ENCODE measurements at places on chromosomes 11 and 22. TPM values are rescaled to one million over a fixed set of nuclear protein-coding genes. Genes with fewer than 3 reads are reported as not detected.

DNA sequence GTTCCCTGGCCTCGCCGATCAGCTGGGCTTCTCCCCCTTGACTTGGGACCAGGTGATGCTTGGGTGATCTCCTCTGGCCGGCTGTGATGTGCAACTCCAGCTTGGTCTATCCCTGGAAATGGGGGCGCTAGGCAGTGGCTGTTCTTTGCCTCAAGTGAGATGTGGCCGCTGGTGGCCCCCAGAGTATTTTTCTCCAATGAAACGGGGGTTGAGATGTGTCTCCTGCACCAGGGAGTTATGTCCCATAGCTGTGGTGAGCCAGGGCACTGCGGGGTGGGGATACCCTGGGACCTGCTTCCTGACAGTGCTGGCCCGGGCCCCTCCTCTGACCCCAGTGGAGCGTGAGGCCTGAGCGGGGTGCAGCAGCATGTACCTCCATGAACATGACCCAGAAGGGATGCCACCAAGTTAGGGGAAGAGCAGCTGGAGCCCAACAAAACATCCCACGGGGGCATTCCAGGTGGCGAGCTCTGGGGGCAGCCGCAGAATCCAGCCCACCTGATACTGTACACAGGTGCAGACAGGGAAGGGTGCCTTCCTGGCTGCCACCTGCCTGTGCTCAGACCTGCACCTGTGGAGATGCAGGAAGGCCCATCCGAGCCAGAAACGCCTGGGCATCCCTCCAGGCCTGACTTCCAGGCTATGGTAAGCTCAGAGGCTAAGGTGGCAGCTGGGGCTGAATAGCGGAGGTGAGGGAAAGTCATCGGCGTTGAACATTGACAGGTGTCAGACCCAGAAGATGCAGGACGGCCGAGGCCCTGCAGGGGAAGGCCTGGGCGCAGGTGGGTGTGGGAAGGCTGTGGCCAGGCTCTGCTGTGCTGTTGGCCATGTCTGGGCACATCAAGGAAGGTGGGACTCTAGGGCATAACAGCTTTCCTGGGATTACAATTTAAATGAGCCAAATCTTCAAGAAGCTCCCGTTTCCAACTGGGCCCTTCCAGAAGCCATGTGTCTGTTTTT is 97.3 kb downstream of the CTTN start:
- no peak for DNase-seq

Gene TRIM48
- total RNA-seq: not detected

DNA sequence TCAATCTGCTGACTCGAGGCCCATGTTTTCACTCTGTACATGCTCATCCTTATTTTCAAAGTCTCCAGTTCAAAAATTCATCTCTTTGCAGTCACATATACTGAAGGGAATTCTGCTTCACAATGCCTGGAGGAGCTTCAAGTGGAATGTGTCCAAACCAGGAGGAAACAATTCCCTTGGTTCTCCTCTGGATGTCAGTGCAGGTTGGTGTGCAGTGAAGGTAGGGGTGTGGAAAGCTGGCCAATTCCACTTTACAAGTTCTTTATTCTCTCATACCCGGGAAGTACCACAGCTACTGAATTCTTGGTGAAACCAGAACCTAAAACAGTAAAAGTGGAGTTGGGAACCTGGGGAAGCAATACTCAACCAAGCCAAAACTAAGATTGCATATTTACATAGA is 57.3 kb downstream of the BDNF start:
- no peak for DNase-seq

DNA sequence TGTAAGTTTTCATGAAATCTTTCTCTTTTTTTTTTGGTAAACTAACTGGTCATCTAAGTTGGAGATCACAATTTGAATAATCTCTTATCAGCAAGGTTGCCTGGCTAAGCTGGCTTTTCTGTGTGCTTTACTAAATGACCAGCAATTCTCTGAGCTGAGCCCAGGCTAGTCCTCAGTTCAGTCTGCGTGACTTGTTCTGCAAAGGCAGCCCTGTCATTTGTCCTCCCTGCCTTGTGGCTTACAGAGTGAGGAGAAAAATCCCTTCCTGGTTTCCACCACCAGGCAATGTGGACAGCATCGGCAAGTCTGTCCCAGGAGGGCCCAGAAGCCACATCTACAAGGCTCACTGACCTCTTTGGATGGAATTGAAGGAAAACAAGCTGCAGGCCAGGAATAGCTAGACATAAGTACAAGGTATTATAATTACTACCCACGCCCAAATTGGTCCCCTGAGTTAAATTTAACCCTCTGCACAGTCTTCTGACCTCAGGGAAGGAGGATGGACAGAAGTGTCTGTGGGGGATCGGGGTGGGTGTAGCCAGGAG is 108.6 kb downstream of the SCN3B start:
- DNase-seq: peak; percentile 10

DNA sequence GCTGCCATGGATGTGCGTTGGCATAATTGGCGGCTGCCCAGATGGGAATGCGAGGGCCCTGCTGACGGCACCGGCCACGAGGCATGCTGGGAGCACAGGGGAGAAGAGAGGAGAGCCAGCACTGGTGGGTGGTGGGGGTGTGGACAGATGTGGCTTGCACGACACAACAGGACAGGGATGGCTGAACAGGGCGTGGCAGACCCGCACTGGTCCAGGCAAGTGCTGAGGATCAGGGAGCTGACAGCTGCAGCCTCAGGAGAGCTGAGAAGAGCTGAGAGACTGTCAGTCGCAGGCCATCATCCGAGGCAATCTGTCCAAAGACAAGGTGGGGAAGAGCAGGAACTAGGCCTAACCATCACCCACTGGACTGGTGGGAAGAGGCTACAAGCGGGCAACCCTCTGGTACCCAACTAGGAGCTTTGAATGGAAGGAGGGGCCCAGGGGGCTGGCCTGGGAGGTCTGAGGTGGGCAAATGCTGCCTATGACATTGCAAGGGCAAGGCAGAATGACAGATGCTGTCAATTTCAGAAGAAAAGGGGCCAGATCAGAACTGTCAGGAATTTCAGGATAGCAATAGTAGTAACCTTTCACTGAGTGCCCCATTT is 2.4 kb downstream of the GNB1L start:
- no peak for DNase-seq

Gene OR52K1
- 0.14 TPM for total RNA-seq

GRCh38 chr11:68686486-68686885 is 2.1 kb downstream of the GAL start:
- DNase-seq: no peak

DNA sequence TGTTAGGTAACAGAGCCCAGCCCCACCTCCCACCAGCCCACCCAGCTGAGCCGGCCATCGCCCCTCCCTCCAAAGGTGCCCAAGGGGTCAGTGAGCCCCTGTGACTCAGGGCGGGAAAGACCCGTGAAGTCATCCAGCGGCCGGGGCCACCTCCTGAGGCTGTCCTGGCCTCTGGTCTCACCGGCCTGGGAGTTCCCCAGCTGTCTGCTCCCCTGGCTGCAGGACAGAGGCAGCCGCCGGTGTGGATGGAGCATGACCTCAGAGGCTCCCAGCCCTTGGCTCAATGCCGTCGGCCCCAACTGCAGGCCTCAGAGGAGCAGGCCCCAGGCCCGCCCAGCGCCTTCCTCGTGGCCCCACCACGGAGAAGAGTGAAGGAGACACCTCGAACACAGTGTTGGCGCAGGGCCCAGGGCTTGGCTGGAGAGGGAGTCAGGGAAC is 28.7 kb downstream of the RPL3 start:
- peak; percentile 50 for DNase-seq

DNA sequence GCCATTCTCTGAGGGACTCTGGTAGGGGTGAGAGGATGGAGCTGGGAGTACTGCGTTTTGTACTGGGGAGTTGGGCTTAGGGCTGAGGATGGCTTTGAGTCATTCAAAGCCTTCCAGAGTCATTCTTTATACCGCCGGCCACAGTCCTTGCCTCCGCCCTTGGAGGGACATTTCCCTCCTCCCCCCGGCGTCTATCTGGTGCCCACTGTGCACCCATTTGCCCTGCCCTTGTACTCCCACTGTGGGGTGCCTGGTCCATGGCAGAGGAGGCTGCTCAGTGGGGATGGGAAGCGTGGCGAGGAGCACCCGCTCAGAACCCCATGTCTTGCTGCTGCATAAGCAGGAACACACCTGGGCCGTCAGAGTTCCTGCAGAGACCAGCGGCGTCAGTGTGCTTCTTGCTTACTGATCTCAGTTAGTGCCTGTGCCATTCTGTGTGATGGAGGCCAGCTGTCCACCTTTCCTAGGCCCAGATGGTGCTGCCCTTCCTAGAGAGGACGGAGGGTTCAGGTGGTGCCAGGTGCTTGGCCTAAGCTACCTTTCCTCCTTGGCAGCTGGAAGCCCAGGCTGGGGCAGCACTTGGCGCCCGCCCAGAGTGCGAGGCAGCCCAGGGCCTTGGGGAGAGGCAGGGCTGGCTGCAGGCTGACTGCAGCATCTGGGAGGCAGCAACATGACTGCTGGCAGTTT is 23.3 kb upstream of the TMEM191C start:
- DNase-seq: no peak

- DNase-seq: no peak
Observed at GRCh38 chr11:61793083-61793828, 545 bp downstream of the FEN1 start.

DNA sequence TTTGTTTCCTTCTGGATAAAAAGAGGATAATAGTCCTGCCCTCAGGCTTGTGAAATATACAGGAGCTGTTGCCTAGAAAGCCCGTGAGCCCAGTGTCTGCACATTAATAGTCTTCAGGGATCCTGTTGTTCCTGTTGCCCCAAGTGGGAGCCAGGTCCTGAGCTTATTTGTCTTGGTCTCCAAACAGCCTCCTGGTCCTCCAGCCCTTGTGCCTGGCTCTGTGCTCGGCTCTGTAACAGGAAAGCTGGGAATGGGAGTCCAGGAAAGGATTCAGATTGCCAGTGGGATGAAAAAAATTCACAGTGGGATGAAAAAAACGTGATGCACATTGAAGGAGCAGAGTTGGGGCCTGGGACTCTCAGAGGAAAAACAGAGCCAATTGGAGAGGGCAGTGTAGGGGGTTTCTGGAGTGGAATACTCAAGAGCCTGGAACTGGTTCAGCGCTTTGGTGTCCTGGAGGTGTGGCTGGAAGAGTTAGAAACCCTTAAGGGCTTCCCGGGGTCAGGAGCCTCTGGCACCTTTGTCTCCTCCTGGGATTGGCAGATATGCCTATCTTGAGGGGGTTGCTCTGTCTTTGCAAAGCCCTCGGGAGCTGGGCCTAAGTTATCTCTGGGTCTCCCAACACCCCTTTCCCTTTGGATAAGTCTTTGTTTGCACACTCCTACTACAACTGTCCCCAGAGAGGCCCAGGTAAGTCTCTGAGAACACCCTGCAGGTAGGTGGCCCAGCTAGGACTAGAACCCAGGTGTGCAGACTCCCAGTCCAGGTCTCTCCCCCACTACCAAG is 2.3 kb upstream of the INPPL1 start:
- no peak for DNase-seq

DNA sequence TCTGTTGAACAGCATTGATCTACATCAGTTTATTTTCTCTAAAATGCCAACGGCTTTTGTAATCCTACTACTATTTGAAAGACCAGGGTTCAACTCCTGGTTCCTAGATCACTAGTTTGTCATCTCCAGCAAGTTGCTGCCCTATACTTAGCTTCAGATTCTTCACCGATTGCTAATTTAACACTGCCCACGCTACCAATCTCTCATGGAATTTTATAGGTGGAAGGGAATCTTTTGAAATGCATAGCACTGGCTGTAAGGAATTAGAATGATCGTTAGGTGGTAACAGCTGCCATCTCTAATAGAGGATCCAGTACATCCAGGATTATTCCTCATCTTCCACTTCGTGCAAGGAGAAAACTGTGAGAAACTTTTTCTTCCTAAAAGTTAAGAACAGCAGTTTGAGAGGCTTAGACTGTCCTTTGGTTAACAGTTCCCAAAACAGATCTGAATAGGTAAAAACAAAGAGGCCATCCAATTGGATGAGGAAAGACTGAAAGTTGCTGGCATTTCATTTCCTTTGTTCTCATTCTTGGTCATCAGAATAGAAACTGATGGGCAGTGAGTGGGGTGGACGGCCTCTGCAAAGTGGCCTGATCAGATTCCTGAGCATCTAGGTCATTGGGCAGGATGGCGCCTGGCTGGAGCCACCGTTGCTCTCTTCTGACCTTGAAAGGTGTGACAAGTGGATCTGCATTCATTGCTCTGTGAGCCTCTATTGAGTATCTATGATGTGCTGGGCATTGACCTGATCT is 236.3 kb upstream of the SORL1-AS1 start:
- DNase-seq: peak; percentile 28

DNA sequence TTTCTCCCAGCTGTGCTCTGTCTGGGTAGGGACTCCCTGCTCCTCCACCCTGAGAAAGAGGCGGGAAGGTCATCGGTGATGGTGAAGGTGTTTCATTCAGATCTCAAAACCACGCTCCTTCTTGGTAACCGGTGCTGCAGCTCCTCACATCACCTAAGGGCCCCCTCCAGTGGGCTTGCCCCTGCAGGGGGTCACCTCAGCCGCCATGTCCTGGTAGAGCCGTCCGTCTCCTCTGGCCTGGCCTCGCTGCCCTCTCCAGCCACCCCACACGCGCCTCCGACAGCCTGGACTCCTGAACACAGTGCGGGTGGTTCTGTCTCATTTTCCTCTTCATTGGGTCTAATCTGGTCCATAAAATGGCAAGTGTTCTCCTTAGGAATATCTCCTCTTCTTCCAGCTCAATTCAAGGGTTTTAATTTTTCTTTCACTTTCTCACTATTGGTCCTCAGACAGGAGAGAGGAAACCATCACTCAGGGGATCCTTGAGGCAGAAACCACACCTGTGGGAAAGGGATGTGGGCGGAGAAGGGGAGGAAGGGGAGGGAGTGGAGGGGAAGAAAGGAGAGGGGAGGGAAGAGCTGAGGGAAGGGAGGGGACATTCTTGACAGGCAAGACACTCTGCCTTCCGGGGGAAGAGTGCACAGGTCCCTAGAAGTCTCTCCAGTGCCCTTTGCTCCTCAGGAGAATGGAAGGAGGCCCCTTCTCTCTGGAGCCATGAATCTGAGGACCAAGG is 1338.4 kb downstream of the TBC1D22A start:
- no peak for DNase-seq

DNA sequence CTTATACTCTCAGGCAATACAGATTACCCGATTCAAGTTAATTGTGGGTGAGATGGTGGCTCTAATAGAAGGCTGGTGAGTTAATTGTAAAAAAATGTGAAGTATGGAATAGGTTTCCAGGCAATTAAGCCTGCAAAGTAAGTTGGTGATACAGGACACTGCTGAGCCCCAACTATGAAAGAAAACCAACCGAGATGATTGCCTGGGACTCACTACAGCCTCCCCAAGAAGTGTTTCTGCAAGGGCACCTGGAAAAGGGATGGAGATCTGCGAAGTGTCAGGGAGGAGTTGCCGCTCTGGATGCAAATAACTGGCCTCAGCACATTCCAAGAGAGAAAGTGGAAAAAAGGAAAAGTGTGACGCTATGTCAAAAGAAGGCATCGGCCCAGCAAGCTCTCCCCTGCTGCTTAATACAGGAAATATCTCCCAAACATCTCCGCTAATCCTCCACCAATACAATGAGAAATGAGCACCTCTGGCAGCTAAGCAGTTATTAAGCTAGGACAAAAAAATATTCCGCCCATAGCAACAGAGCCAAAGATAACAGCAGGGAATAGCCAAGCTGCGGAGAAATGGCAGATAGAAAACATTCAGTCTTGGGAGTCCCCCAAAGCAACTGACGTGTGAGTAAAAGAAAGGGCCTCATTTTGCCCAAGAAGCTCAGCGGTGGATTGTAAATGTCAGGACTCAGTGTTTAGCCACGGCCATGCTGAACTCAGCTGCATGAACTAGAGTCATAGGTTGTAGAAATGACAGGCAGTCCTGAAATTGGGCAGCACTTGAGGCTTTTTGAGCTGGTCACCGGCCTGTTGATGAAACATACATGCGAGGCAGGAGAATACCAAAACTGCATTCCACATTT is 133.7 kb downstream of the SNX19 start:
- DNase-seq: peak; percentile 83

All from astrocyte (in vitro differentiated cells and primary cell).